ENCODE measurements at places on chromosomes 3 and 15.

GRCh38 chr15:69725957-69726356, 273.3 kb downstream of the RPLP1 start:
- no peak for DNase-seq

DNA sequence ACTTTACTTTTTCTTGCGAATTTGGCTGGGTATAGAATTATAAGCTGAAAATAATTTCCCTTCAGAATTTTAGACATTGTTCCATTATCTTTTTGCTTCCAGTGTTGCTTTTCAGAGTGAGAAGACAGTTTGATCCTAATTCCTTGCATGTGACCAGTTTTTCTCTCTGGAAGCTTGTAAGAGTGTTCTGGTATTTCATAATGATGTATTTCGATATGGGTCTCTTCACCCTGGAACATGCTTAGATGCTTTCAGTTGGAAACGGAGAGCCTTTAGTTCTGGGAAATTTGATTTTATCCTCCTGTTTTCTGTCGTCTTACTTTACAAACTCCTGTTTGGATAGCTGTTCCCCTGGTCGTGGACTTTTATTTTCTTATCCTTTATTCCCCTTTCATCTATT, 13.9 kb downstream of the ALPK3 start:
- DNase-seq = no peak

- no peak for DNase-seq
Measured at GRCh38 chr3:188037195-188037718, 116.7 kb upstream of the LPP start.

DNA sequence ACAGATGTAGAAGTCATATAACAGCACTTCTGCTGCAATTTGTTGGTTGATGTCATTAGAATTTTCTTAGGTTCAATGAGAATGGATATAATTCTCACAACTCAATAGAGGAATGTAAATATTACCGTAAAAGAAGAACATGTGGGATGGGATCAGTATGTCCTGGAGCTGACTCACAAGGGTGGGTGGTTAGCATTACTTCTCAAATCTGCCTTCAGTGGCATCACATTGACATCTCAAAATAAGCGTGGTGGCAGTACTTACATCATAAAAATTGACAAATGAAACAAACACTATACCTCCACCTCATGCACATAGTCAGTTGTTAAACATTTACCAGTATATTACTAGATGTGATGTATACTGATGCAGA, 1068.0 kb upstream of the CADM2 start:
- DNase-seq = no peak

DNA sequence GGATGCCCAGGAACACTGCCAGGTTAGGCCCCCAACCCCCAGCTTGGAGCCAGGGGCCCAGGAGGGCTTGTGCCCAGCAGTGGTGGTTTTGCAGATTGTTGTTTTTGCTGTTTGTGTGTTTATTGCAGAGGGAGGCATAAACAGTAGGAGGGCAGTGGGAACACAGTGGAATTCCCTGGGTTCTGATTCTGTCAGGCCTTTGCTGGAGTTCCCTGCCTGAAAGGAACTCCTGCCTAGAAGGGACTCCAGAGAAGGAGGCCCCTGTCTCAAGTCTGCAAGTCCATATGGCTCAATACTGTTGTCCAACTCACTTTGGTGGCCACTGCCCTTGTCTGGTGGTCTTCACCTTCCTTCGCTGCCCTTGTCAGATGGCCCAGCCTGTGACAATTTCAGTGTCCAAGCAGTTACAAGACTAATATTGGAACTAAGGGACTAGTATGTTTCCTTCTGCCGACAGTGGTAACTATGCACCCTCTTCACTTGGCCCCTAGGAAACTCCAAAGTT, 47.4 kb upstream of the RAB6B start:
- no peak for DNase-seq

- peak; percentile 52 for DNase-seq
Measured at GRCh38 chr3:16900779-16901440, 16.2 kb downstream of the PLCL2 start.

DNA sequence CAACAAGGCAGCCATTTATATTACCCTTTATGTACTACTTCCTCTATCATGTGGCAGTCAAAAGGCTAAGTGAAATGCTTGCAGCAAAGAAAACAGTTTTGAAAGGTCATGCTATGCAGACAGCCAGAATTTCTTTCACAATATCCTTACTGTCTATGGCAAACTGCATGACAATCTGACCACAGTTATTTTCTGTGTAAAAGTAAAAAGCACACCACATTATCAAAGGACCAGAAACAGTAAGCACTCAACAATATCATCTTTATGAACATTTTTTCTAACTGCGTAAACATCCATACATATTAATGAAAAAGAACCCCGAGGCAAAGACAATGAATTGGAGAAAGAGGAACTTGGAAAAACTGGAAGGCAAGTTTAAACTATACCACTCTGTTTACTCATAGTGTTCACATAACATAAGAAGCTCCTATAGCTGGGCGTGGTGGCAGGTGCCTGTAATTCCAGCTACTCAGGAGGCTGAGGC, 47.9 kb downstream of the PIK3CB start:
- no peak for DNase-seq
